Right ventricle myocardium superior (tissue), 1 donor: ENCODE measurements at places on chromosomes 11 and 22. TPM values are rescaled to one million over a fixed set of nuclear protein-coding genes. Genes with fewer than 3 reads are reported as not detected.
A peak's percentile ranks its signal among the peaks of the same experiment; 100 is the strongest.

DNA sequence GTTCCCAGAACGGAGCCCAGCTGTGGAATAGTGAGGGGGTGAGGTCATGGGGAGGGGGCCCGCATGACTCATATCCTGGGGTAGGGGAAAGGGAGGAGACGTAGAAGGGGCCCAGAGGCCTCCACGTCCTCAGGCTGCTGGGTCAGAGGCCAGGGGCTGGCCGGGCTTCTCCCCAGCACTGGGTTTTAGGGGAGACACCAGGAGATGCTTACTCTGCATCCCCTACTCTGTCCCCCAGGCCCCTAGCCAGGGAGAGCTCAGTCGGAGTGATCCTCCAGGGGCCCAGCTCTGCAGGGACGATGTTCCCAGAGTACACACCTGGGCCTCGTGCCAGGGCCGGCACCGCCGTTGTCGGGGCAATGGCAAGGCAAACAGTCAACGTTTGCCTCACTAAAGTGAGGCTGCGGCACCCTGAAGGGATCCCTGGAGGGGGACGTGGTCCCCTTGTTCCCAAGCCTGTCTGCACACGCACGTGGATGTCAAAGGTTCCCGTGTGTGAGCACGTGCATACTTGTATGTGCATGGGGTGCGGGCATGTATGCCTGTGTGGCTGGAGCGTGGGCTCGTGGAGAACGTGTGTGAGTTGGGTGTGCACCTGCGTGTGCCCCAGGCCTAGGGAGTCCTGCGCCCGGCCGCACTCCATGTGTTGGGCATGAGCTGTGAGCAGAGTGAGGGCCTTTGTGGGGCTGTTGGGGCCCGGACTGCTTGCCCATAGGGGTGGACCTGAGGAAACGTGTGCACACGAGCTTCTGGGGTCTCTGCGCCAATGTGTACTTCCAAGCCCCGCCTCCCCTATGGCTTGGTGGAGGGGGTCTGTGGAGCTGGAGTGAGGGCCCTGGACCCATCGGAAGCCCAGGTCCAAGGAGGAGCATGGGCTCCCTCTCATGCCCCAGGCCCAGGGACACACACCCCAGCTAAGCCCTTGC, 14.2 kb downstream of the PRR33 start:
- DNase-seq: peak; percentile 81

The MMP12 gene
- total RNA-seq: not detected

The PGA5 gene
- not detected for total RNA-seq

The THY1 gene
- total RNA-seq: 1.5 TPM

- no peak for DNase-seq
Measured at GRCh38 chr11:71491531-71491930, 35.5 kb upstream of the KRTAP5-7 start.

GRCh38 chr11:123301696-123302400, 106.8 kb upstream of the CLMP start:
- DNase-seq: peak; percentile 73

The CCDC134 gene
- 4.0 TPM for total RNA-seq

- no peak for DNase-seq
Measured at GRCh38 chr11:110606415-110606814, 105.8 kb downstream of the ARHGAP20 start.

- DNase-seq: peak; percentile 27
Measured at GRCh38 chr11:282630-283360, 4.6 kb downstream of the NLRP6 start.

The NUDT8 gene
- 110 TPM for total RNA-seq

DNA sequence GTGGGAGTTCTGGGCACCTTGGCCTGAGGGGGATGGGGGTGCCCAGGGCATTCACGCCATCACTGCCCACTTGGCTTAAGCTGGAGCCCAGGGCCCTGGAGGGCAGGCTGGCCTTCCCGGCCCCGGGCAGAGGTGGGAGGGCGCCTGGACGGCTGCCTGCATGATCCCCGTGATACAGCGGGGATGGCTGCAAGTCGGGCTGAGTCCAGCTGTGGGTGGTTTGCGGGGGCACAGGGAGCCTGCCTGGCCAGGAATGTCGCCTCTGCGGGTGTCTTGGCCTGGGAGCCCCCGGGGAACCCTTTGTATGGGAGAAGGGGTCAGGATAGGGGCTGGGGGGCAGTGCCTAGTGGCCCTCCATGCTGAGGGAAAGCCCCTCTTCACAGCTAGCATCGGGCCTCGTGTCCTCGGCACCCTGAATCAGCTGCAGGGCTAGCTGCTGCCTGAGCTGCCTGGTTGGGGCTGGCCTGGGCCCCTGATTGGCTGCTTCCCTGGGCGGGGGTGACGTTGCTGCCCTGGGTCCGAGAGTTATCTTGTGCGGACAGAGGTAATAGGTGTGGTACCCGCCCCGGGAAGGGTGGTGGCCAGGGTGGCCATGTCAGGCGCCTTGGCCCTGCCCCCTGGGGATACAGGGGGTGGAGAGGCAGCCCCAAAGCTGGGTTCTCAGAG, 8.3 kb downstream of the BRSK2 start:
- DNase-seq: peak; percentile 24

The TSGA10IP gene
- not detected for total RNA-seq

DNA sequence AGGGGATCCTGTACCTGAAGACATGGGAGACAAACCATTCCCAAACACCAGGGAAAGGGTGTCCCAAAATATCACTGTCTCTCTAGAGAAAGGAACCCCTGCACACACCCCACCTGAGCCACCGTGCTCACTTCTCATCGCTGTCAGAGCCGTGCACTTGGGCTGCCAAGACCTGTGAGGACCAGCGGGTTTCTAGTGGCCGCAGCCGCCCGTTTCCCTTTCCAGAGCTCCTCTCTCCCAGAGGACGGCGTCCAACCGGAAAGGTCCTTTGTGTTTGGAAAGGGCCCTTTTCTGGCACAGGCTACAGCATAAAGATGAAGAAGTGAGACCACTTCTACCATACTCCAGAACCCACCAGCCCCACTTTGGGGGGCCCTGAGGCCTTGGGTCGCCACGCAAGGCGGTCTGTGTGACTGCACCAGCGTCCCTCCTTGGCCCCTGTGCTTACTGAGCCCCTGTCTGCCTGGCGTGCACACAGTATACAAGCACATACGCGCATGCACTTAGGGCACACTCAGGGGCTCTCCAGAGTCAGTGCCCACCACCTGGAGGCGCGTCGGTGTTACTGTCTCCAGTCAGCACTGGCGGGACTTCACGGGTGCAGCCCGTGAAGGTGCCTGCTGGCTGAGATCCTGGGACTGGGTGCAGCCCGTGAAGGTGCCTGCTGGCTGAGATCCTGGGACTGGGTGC, 381.8 kb downstream of the TBC1D22A start:
- DNase-seq: no peak

GRCh38 chr11:2975594-2975993, 16.5 kb downstream of the NAP1L4 start:
- no peak for DNase-seq

DNA sequence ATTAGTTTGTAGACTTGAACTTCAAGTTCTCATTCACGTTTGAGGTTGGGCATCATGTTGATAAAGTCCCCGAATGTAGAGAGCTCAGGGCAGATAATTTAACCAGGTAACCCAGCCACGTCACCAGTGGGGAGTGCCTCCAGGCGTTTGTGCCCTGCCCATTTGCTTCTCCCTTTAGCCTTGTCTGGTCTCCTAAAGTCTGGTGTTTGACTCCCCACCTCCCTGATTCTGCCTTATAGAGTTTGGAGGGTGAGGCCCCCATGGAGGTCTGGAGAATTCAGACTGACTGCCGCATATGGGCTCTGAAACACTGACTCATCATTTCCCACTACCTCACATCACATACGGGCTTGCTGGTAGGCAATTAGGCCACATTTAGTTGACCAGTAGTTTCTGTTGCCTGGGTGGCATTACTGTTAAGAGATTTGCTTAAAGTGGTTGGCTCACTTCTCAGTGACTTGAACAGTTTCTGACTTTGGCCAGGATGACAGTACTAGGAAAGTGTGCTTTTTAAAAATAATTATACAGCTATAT, 99.3 kb upstream of the GAL start:
- DNase-seq: no peak

DNA sequence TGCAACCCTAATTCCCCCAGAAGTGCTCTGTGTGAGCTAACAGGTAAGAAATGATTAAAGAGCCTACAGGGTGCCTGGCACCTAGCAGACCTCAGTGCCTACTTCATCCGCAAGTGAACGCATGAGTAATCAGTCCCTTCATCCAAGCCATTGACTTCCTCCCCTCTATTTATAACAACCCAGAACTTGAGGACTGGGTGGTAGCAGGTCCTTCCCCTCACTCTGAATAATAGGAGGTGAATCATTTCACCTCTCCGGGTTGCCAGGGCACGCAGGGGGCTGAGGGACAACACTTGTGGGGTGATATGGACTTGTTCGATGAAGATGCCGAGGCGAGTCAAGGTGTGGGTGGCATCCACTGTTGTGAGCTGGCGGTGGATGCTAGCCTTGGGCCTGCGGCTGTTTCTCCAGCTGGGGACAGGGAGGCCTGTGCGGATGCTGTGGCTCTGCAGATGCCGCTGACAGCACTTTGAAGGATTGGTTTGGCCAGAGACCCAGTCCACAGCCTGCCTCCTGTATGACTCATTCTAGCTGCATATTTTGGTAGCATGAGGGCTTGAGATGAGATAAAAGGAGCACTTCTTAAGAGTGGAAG, 11.7 kb upstream of the SORL1-AS1 start:
- DNase-seq: peak; percentile 74

The VSTM5 gene
- total RNA-seq: not detected

The CARD10 gene
- total RNA-seq: 8.3 TPM

The OVCH2 gene
- total RNA-seq: not detected

DNA sequence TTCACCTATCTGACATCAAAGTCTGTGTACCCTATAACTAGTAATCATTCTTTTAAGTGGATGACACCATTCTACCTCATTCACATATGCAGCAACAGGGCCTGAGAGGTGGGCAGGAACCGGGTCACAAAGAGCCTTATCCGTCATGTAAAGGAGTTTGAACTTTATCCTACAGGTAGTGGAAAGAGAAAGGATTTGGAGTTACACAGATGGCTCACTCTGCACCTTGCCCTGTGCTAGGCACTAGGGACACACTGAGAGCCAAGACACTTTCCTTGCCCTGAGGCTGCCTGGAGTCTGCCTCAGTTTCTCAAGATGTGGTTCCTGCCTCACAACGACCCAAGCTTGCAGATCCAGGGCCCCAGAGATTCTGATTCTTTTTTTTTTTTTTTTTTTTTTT, 14.3 kb upstream of the ACER3 start:
- no peak for DNase-seq

The PDE3B gene
- 5.3 TPM for total RNA-seq

DNA sequence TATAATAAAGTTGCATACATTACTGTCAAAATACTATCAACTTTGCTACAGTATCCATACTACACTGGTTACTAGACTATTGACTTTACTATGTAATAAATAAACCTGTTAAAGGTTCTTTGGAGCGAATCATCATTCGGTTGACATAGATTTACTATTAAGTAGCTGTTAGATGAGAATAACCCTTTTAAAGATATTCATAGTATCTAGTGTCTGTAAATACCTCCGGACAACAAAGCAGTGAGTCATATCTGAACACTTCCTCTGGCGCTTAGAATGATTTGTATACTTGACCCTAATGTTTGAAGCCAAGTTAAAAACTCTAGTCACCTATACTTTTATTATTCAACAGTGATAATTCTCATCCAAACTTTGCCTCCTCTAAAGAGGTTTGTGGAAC, 84.7 kb downstream of the MSANTD4 start:
- no peak for DNase-seq

The CNTF gene
- total RNA-seq: 0.73 TPM

The NRGN gene
- 3.6 TPM for total RNA-seq

- no peak for DNase-seq
Measured at GRCh38 chr22:19503869-19504268, 20.3 kb downstream of the CLDN5 start.

The JHY gene
- total RNA-seq: 2.6 TPM

DNA sequence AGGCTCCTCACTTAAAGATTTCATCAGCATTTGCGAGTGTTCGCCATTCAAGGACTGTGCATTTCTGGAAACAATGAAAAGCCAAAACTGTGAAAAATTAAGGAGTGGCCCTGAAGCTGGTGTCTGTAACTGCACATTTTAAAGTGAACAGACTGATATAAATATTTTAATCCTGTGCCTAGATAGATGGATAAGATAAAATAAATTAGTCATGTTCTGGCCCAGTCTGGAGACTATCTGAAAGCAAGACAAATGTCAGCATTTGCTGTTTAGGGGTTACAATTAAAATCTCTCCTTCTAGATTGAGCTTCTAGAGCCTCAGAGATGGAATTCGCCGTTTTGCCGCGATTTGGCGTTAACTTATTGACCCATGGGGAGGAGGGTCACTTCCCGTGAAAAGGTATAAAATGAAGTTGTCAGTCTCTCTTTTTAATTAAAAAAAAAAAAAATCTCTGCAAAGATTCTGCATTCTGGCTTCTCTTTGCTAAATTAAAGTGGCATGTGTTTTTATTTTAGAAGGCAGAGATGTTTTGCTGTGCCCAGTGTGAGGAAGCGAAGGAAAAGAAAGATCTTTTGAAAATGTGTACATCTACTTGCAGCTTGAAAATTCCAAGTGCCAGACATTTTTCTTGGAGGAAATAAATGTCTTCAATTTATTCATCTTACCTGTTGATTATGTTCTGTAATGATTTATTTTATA, 79.7 kb upstream of the WNT7B start:
- DNase-seq: no peak

DNA sequence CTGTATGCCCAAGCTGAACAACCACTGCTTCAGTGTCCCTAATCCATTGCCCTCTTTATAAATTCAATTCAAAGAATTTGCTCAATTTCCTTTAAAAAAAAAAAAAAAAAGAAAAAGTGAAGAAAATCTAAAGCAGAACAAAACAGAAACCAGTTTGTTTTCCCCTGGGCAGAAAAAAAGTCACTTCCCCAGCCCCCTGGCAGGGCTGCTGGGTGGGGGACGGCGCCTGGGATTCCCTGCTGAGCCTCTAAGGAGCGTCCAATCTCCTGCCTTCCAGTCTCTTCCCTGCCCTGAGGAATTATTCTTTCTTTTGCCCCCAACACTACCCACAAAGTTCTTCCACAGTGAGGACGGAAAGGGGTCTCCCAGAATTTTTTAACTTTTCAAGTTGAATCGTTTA, 23.9 kb downstream of the DKK3 start:
- no peak for DNase-seq

The SCN4B gene
- 12.0 TPM for total RNA-seq

DNA sequence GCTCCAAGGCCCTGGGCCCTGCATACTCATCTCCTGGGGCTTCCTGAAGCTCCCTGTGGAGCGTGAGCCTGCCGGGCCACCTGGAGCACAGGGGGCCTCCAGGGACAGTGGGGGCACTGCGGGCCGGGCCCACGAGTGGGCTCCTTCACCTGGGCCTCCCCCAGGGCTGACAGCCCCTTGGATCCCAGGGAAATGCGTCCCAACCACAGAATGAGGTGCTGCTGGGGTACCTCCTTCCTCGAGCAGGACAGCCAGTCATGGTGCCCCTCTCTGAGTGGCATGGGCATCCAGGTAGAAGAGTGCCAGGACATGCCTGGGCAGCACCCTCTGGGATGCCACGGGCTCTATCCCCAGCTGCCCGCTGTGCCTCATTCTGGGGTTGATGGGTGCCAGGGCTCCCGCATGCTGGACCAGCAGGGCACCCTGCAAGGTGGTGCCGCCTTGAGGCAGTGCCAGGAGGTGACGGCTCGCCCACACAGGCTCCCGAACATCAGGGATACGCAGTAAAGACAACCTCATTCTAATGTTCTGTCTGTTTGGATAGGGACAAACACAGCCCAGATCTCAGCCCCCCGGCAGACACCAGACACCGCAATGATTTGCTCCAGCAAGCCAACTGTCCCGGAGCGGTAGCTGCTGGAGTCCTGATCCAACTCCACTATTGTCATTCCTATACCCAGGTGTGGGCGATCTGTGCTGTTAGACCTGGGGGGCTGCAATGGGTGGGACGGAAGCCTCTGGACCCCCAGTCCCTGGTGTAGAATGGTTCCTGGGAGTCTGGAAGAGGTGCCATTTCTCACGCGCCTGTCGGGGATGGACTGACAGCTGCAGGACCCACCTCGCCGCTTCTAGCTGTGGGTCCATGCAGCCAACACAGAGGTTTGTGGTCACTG, 25.8 kb downstream of the KRTAP5-5 start:
- DNase-seq: no peak
